ENCODE measurements at places on chromosomes 2 and 18. TPM values are rescaled to one million over a fixed set of nuclear protein-coding genes. Genes with fewer than 3 reads are reported as not detected.

GRCh38 chr2:162060532-162060931 is 13.5 kb downstream of the DPP4 start:
- no peak for DNase-seq

Gene TFCP2L1
- 0.51 TPM for total RNA-seq

GRCh38 chr18:10381951-10382350 is 72.5 kb upstream of the APCDD1 start:
- DNase-seq = no peak

- peak; percentile 94 for DNase-seq
Measured at GRCh38 chr2:187547353-187547979, 6.8 kb downstream of the TFPI start.

DNA sequence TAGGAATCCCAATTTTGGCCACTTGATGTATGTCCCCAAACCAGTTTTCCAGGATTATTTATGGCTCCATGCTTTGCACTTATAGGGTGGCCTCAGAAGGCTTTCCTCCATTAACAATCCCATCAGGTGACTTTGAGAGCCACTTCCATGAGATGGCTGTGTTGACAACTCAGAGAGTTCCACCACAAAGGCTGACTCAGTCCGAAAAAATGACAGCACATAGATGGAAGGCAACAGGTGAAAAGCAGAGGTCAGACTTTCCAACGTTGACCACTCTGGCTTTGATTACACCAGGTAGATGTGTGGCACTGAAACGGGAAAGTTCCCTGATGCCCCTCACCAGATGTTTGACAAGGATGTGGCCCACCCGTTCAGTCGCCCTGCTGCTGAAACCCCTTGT is 431.4 kb upstream of the TNP1 start:
- no peak for DNase-seq

DNA sequence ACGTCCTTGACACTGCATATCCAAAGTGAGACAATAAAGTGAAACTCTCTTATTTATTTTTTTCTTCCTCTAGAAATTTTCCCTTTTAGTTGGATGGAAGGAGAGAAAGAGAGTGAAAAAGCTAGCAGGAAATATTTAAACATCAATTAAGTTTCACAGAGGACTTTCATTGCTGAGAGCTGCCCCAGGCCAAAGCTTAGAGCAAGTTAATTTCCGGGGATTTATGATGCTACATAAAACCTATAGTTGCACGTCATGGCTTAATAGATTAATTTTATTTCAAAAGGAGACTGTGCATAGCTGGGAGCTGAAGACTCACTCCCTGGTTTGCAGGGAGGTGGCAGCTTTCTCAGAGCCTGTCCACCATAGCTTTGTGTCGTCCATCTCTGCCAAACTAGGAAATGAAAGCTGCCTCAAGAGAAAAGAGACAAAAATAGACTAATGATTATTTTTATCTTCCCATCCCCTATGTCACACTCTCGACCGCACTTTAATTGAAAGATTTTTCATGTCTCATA is 323.3 kb upstream of the RAB6C start:
- DNase-seq = no peak

Gene CFAP65
- total RNA-seq = 0.11 TPM

DNA sequence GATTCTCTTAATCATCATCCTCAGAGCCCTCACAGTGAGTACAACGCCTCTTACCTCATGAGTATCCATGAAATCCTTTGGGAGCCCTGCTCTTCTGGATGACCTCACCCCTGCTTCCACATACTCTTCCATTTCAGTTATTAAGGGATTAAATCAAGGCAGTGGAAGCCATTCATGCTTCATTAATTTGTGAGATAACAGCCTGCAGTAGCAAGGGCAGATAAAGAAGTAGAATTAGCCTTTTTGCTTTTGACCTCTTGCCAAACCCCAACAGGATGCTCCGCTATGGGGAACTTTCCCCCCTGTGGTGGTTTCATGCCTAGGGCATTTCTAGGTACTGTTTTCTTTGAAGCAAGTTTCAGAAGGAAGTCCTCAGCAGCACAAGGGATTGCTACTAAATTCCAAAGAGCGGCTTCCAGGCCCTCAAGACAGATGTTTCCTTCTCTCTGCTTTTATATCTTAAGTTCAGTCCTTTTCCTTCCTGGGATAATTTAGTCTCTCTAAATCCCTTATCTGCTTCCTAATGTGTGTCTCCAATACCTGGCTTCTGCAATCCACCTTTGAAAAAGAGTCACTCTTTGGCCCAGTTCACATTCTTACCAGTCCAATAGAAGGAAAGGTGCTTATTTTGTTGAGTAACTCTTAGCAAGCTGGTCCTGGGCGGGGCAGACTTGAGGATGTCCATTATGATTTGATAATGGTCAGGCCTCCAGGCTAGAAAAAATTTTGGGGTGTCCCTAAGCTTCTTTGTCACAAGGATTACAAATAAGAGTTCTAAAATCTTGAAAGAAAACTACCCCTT is 76.9 kb downstream of the MYO1B start:
- DNase-seq = peak; percentile 91

GRCh38 chr2:20203072-20203471 is 21.9 kb downstream of the SDC1 start:
- DNase-seq = no peak

GRCh38 chr2:120344976-120345581 is 857 bp upstream of the INHBB start:
- DNase-seq = peak; percentile 54

- no peak for DNase-seq
Measured at GRCh38 chr18:21759836-21760235, 19.2 kb downstream of the MIB1 start.

DNA sequence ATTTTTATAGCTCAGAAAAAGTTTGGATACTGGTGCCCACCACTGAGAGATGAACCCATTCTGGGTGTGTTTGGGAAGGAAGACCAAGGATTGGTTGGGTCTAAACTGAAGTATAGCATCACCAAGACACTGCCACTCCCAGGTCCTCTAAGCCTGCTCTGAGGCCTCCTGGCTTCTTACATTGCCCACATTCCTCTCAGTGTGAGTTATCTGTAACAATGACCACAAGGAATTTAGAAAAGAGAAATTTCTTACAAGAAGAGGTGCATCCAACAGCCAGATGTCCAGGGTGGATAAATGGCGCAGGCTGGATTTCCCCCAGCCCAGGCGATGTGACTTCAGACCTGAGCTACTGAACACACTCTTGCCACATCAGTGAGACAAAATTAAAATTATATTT is 1.6 kb upstream of the GPR45 start:
- DNase-seq = peak; percentile 80

GRCh38 chr18:13813271-13813849 is 10.6 kb upstream of the MC5R start:
- DNase-seq = peak; percentile 52

- no peak for DNase-seq
Measured at GRCh38 chr2:25632396-25632795, 41.0 kb downstream of the DTNB start.

Gene DDX18
- 113 TPM for total RNA-seq

GRCh38 chr2:219453671-219454590 is 19.3 kb downstream of the SPEG start:
- peak; percentile 88 for DNase-seq

Gene PUM2
- total RNA-seq = 50.5 TPM

DNA sequence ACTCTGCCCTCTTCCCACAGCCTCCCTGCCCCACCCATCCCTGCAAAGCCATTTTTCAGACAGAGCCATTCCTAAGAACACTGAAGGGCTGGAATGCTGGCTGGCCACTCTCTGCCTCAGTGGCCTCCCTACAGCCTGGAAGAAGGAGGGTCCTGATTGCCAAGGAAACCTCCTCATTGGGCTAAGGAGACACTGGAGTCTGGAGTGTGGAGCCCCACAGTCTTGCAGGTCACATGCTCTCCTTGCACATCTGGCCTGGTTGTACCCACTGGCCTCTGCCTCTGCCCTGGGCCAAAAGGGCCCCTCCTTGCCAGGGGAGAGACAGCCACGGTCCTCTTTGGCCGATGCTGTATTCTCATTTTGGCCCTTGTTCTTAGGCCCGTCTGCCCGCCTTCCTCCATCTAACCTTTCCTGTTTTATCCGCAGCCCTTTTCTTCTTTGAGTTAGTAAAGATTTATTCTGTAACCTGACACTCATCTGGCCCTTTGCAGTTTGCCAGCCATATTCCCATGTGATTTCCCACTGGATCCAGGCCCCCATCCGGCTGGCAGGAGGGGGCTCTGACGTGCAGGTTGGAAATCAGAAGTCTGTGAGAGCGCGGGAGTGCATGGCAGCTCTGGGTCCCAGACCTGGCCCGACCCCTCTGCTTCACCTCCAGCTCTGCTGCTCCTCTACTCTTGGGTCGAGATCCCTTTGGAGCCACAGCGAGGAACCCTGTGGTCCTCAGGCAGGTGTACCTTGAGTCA is 11.0 kb upstream of the CATIP start:
- DNase-seq = no peak

- DNase-seq = no peak
Measured at GRCh38 chr2:212831671-212832199, 293.1 kb upstream of the ERBB4 start.

DNA sequence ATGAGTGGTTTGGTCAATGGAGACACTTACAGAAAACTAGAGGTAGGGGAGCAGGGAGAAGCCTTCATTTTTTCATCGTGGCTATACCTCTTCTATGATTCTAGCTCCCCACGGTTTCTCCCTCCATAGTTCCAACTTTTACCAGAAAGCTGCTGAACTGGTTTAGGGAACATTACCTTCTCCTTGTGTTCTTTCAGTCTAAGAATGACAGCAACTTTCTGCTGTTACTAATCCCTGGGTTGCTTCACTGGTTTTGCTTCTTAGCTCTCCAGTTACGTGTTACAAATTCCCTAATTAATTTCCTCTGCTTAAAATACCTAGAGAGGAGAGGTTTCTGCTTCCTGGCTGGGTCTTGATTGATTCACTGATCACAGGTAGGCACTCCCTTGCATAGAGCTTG is 499.9 kb downstream of the SLC4A3 start:
- no peak for DNase-seq

Gene CD302
- total RNA-seq = 2.3 TPM

DNA sequence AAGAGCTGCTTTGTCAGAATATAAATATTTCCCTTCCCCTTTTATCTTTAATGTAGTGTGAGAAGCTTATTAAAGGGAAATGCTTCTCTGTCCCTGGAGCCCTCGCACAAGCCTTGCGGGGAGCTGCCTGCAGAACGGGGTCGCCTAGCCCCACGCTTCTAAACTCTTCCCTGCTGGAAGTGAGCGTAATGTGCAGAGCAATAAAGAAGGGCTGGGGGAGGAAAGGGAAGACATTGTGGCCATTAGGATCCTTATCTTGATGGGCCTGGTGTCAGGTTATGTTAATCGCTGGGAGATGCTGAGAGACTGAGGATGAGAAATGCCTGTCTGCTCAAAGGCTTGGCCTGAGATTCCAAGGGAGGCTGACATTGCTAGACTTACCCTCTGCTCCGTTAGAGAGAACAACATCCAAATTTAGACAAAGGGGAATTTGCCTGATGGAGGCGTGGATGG is 18.9 kb upstream of the FZD7 start:
- DNase-seq = no peak

GRCh38 chr2:222743251-222743812 is 71.9 kb downstream of the MOGAT1 start:
- DNase-seq = no peak

Gene TSGA10
- 8.2 TPM for total RNA-seq

- no peak for DNase-seq
Measured at GRCh38 chr2:170265321-170265720, 87.4 kb downstream of the MYO3B start.

Gene ONECUT2
- 1.1 TPM for total RNA-seq

DNA sequence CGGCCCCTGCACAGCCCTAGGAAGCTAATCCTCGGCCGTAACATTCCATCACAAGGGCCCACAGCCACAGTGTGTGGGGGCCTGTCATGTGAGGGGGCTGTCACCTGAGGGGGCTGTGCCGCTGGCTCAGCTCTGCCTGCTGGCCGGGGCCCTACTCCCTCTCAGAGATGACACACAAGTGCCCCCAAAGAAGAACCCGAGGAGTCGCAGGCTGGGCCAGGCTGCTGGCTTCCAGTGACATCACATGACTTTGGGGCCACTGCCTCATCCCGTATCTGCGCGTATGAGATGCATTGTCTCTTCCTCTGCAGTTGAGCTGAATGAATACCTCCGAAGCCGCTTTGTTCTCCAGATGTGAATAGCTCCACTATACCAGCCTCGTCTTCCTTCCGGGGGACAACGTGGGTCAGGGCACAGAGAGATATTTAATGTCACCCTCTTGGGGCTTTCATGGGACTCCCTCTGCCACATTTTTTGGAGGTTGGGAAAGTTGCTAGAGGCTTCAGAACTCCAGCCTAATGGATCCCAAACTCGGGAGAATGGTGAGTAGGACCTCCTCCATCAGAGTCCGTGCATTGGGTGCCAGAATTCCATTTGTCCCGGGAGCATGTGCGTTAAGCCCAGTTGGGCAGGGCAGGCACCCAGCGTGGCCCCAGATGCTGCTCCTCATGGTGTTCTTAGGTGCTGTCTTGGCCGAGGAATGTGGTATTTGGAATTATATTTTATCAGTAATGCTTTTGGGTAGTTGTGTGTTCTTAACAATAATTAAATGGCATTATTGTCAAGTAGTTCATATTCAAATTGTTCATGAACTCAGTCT is at the start of gene CNDP1:
Gene CNDP1 (plus strand): TSS at position 351 of the 820 bp plus-strand sequence. CDS start 168 bp downstream, at position 519.
- no peak for DNase-seq

Gene NRP2
- 108 TPM for total RNA-seq

DNA sequence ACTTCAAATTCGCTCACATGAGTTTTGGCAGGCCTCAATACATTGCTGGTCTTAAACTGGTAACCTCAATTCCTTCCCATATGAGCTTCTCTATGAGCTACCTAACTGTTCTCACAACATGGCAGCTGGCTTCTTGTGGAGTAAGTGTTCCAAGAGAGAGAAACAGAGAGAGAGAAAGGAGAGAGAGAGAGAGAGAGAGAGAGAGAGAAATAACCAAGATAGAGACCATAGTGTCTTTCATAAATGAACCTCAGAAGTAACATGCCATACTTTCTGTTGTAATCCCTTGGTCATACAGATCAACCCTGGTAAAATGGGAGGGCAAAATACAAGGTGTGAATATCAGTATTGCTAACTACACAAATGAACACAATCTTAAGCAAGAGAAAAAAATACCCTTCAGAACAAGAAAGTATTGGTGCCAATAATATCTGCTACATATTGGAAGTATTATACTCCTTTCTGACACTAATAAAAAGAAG is 33.2 kb upstream of the UBE2E3 start:
- DNase-seq = no peak

Gene CCL20
- total RNA-seq = 3.8 TPM

GRCh38 chr2:46018773-46019591 is 278.2 kb upstream of the EPAS1 start:
- no peak for DNase-seq

DNA sequence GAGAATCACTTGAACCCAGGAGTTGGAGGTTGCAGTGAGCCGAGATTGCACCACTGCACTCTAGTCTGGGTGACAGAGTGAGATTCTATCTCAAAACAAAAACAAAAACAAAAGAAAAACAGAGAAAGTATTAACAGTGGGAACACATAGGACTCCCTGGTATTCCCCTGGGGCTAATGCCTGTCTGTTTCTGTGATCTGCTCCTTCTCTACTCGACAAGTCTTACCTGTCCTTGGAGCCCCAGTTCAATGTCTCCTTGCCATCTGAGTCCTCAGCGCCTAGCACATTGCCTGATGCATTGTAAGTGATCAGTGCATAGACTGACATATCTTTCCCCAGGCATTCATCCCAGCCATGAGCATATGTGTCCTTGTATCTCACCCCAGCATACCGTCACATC is 85.8 kb downstream of the ASAP2 start:
- no peak for DNase-seq

Gene ALPP
- 0.03 TPM for total RNA-seq

- DNase-seq = peak; percentile 78
Measured at GRCh38 chr2:73156539-73157124, 43.9 kb upstream of the RAB11FIP5 start.

- no peak for DNase-seq
Measured at GRCh38 chr2:200525066-200525465, 941 bp upstream of the SGO2 start.

GRCh38 chr18:75287006-75287405 is 76.4 kb downstream of the TSHZ1 start:
- no peak for DNase-seq
